ENCODE measurements at places on chromosomes 5 and 9.

- DNase-seq: no peak
Observed at GRCh38 chr9:115997923-115998322, 155.7 kb upstream of the PAPPA start.

- peak; percentile 25 for DNase-seq
Observed at GRCh38 chr5:52895075-52895474, 94.1 kb upstream of the ITGA2 start.

GRCh38 chr5:120396186-120396585 is 67.9 kb upstream of the PRR16 start:
- DNase-seq: no peak

GRCh38 chr5:61559146-61559545 is 227.1 kb downstream of the ZSWIM6 start:
- no peak for DNase-seq

- DNase-seq: no peak
Observed at GRCh38 chr9:15249042-15249818, 57.8 kb downstream of the TTC39B start.

- DNase-seq: no peak
Observed at GRCh38 chr9:1554081-1555035, 460.8 kb upstream of the SMARCA2 start.

GRCh38 chr5:109689740-109690241 is at the start of gene MAN2A1:
Gene MAN2A1 (plus strand): TSS chr5:109689927. CDS start chr5:109690418, 491 bp downstream.
- peak; percentile 40 for DNase-seq

DNA sequence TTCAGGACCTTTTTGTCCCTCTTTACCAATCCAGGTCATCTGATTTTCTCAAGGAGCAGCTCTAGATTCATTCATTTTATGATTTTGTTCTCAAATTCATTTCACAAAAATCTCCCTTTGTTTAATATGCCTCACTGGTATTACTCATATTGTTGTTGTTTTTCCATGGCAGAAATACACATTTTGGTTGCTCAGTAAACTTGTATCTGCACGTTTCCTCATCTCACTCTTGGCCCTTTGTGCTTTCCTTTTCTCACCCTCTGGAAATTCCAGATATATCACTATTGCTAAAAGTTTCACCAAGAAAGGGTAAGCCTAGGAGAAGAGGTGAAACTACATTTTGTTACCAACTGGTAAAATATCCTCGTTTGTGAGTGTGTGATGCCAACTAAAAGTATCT is 14.8 kb downstream of the ASPN start:
- DNase-seq: no peak

- DNase-seq: no peak
Observed at GRCh38 chr5:142613271-142613671, 72.6 kb downstream of the FGF1 start.

DNA sequence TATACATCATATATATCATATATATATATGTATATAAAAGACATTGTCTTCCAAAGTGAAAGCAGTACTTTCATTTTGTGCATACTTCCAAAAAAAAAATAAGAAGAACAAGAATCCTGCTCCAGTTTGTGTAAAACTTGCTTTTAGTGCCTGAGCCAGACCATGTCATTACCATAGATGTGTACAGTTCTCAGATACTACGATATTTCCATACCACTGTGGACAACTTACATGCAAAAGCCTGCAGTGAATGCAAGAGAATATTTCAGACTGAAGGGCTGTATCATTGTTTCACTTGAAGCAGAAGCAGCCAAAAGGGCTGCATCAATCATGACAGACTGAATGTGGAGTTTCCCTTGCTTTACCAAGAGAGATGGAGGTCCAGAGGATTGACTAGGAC is 72.6 kb upstream of the CYLC2 start:
- DNase-seq: no peak

DNA sequence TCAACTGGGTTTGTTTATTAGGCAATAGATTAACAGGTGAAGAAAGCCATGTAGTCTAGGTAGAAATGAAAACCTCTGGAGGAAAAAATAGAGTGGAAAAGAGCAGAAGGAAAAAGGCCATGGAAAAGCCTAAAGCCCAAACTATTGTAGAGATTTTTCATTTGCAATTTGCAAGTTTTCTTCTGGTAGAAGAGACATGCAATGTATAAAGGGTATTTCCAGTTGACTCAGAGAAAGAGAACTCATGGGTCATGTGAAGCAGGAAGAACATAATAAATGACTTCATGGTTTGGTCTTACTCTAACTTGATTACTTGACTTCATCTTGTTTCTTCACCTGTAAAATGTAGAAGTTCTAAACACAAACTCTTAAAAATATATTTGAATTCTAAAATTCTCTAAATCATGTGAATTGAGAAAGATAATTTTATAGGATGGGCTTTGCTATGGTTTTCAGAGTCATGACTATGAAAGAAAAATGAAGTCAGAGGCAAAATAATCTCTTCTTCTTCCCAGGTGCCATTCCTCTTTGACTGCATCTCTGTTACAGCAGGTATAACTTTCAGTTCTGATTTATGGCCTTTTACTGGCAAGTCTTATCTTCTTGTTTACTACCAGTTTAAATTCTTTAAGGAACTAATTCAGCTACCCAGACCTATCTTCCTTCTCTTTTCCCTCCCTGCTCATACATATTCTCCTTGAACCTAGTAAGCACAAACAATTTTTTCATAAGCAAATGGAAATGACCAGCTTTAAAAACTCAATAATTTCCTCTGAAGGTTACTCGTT is 47.7 kb upstream of the TMC1 start:
- DNase-seq: no peak

DNA sequence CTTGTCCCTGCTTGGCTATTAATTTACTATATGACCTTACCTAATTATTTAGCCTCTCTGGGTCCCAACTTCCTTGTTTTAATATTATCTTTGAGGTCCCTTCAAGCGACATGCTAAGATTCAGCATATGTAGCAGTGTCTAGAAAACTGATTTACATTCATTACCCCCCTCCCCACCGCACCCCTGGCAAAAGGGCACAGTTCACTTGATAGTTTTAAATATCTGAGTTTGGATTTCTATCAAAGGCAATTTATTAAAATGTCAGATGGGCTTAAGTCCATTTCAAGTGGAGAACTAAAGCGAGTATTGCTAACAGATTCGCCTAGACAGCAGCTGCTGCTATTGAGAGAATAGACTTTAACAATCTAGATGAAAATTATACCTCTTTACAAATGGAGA is 3.9 kb downstream of the CEMIP2 start:
- DNase-seq: peak; percentile 79

- no peak for DNase-seq
Observed at GRCh38 chr9:99474186-99474585, 252.1 kb downstream of the SEC61B start.

DNA sequence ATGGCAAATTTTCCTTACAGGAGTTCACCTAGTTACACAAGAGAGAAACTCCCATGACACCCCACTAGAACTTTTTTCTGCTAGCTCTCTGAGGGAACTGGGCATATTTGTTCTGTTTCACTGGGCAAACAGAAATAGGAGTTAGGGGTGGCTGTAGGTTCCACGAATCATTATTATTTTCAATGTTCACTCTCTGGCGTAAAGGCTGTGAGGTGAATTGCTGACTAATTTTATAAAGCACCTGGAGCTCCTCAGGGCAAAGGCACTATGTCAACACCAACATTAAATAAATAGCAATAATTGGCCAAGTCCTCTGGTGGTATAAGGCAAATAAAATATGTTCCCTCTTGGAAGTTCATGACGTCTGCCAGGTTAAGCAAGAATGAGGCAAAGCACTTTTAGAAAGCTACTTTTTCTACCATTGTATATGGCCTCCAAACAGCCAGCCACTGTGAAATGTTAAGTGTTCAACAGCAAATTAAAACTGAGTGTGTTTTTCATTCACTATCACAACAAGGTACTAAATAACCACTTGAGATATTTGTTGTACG is 344.6 kb downstream of the PDE4D start:
- peak; percentile 95 for DNase-seq

- no peak for DNase-seq
Observed at GRCh38 chr5:133969654-133970324, 1.4 kb upstream of the C5orf15 start.

GRCh38 chr9:75937521-75938258 is 47.2 kb downstream of the PCSK5 start:
- no peak for DNase-seq

DNA sequence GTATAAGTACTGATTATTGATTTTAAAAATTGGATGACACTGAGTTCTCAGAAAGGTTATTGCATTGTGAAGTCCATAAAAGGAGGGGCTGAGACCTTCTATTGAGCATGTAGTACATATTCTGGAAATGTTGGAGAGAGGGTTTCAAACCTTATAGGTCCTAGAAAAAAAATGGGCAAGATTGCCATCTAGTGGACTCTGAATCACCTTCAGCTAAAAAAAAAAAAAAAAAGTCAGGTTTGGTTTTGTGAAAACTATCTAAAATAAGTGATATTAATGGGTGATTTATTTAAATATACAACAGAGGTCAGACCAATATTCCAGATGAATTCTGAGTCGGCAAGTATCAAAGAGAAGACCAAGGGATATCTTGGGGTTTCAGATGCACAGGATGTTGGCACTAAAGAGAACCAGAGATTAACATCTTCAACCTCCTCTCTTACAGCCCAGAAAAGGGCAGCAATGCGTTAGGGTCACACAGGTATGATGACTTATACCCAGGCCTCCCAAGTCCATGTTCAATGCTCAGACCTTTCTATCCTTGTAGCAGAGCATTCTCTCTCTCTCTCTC is 109.8 kb upstream of the NMUR2 start:
- peak; percentile 34 for DNase-seq

DNA sequence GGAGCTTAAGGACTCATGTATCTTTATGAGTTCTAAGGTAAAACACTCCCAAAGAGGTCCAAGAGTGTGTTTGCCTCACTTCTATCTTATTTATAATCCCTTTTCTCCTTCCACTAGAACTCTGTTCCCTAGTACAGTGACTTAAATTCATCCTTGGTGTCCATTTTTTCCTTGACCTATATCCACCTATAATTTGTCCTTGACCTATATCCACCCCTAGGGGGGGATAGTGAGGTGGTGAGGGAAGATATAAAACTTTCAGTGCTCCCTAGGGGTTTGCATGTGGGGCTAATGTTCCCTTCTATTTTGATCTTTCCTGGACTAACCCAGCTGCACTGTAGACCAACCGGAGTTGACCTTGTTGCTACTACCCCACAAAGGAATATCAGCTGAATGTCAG is 83.5 kb upstream of the GNAQ start:
- DNase-seq: no peak

DNA sequence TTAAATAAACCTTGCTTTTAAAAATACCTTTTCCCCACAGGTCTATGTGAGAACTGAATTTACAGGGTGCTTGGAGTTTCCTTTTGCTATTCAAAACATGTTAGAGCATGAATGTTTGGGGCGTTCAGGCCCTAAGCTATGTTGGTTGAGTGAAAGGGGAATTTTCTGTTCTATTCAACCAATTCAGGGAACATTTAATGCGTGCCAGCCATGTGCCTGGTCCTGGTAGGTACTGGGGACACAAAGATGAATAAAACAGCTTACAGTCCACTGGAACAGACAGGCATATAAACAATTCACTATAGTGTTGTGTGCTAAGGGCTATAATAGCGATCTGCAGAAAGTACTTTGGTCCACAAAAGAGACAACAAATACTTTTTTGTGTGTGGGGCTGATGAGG is 108.5 kb downstream of the ZSWIM6 start:
- DNase-seq: no peak

DNA sequence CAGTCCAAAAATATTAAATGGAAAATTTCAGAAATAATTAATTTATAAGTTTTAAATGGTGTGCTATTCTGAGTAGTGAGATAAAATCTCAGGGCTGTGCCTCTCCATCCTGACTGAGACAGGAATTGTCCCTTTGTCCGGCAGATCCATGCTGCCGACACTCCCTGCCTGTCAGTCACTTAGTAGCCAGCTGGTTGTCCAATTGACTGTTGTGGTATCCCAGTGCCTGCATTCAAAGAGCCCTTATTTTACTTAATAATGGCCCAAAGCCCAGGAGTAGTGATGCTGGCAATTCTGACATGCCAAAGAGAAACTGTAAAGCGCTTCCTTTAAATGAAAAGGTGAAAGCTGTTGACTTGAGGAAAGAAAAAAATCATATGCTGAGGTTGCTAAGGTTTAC is 157.5 kb downstream of the ENC1 start:
- no peak for DNase-seq

DNA sequence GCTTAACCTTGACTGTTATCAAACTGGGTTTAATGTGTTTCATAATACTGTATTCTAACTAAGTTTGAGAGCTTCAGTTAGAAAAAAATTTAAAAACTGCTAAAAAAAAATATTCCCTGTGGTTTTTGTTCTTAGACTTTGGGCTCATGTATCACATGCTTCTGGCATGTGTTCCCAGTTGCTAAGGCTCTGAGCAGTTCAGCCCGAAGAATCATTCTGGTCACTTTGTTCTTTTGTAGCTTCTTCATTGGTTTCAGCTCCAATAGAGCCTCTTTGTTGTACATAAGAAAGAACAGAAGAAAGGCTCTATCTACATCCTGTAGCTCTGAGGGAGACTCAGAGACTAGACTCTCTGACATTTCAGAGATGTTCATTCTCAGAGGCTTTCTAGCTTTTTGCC is 25.6 kb downstream of the KCNN2 start:
- no peak for DNase-seq

DNA sequence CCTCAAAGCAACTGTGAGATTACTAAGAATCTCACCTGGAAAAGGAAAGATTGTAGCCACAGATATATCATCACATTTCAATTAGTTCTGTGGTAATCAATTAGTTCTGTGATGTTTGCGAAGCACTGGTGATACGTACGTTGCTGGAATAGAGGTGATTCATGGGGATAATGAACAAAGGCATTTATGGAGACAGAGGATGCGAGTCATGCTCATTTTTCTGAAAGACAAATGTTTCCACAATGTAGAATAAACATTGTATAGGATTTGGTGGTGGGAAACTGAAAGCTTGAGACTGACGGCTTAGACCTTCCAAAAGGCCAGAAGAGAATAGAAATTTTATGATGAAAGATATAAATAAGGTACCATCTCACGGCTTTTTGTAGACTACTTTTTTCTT is 507.3 kb upstream of the TYRP1 start:
- no peak for DNase-seq

DNA sequence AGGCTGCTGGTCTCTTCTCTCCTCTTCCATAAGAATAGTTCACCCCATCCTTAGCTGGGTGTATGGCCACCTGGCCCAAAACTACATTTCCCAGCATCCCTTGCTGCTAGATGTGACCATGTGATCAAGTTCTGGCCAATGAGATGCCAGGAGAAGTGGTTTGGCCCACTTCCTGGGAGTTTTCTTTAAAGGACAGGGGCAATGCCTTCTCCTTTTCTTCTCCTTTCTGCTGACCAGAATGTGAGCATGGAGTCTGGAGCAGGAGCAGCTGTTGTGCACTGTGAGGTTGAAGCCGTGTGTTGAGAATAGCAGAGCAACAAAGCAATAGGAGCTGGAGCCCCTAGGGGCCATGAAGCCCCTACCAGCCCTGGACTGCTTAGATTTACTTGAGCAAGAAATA is 36.8 kb downstream of the C9orf50 start:
- DNase-seq: peak; percentile 38

GRCh38 chr9:133739408-133740280 is 1.5 kb upstream of the SARDH start:
- DNase-seq: no peak
